COR-L47 (cell line): ENCODE measurements at places on chromosomes 2 and 18.

GRCh38 chr2:179449010-179449409, 184.4 kb upstream of the SESTD1 start:
- no peak for DNase-seq

- DNase-seq: no peak
Measured at GRCh38 chr18:21112140-21112473, 494 bp upstream of the ROCK1 start.

- DNase-seq: no peak
Measured at GRCh38 chr18:5500158-5500939, 43.4 kb downstream of the EPB41L3 start.

GRCh38 chr18:63683152-63683551, 19.6 kb upstream of the SERPINB11 start:
- DNase-seq: no peak

- peak; percentile 7 for DNase-seq
Measured at GRCh38 chr2:201257956-201258665, 2.2 kb upstream of the CASP8 start.

DNA sequence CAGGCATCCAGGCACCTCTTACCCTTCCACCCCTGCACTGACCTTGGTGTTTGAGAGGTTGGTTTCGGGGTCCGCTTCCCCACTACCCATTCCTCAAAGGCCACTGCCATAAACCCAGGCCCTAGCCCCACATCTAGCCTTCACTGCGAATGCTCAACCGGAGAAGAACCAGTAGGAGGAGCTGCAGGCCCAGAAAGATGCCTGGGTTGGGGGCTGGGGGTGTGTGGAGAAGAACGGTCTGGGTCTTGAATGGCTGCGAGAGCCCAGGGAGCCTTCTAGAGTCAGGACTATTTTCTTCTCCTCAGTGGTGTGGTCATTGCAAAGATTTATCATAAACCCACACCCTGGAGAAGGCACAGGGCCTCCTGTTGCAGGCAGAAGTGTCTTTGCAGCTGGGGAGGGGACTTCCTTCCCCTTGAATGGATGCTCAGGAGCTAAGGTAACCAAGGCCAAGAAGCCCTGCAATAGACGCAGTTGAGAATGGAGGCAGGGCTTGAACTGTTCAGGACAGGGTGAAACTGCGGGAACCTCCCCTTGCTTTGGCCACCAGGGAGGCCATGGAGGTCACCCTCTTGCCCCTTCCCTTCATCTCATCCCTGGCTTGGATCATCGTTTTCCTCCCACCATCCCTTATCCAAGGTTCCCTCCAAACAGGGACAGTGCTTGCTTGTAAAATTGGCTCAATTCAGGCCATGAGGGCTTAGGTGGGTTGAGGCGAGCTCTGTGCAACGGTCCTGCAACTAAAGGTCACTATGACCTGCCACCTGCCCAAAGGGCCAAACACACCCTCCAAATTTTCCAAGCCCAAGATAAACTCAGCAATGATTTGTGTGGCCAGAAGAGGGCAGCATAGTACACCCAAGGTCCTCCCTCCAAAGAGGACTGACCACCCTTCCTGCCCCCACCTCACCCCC, 20.9 kb downstream of the THNSL2 start:
- peak; percentile 55 for DNase-seq

DNA sequence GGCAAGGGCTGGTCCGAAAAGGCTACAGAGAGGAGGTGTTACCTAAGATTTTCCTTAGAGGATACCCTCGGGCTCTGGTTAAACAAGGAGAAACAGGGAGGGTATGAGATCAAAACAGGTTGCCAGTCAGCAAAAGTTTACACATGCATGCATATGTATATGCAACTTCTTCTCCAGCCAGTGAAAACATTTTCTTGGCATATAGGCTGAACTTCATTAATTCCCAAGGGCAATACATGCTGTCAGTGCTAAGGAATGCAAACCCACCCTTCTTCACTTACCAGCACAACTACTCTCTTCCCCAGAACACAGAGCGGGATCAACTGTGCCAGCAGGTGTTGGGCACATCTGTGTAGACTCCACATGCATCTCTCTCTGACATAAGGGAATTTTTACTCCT, 176.0 kb downstream of the GFPT1 start:
- no peak for DNase-seq

- DNase-seq: no peak
Measured at GRCh38 chr18:9648431-9649163, 34.2 kb upstream of the PPP4R1 start.

DNA sequence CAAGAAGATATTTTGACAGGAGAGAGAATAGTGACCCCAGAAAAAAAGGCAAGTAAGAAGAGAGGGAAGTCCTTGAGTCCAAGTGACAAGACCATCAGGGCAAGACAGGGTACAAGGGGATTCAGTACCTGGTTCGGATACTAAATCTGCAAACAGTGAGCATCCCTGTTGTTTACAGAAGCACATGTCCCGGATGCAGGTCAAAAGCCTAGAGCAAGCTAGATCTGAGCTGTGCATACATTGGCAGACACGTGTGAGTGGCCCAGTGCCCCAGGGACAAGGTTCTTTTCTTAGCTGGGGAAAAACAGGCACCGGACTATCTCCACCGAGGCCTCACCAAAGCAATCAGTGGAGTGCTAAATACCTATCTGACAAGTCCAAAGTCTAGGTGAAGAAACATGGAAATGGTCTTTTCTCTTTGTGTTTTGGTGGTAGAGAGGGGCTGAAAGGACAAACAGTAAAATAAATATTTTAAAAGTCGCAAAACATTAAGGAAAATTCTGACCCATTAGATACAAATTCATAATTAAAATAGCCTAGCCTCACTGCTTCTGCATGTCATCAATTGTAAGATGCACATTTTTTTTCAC, 165.2 kb downstream of the SUCLG1 start:
- no peak for DNase-seq

GRCh38 chr2:148640767-148641166, 3.8 kb upstream of the EPC2 start:
- DNase-seq: no peak

- no peak for DNase-seq
Measured at GRCh38 chr18:35141567-35142274, 99.1 kb upstream of the ZNF397 start.

DNA sequence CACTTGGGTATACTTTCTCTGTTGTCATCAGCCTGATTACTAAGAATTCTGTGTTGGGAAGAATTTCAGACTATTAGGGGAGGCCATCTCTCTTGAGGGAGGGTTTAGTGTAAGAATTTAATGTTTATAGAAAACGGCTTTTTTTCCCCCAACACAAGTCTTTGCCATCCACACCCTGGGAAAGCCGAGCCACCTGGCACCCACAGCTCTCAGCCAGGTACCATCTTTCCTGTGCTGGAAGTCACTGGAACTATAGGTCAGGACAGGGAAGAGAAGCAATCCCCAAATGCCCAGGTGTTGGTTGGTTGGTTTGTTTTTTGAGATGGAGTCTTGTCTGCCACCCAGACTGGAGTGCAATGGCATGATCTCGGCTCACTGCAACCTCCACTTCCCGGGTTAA, 155.1 kb downstream of the SMAD7 start:
- no peak for DNase-seq

GRCh38 chr18:58691256-58691655, 20.0 kb downstream of the MALT1 start:
- no peak for DNase-seq

DNA sequence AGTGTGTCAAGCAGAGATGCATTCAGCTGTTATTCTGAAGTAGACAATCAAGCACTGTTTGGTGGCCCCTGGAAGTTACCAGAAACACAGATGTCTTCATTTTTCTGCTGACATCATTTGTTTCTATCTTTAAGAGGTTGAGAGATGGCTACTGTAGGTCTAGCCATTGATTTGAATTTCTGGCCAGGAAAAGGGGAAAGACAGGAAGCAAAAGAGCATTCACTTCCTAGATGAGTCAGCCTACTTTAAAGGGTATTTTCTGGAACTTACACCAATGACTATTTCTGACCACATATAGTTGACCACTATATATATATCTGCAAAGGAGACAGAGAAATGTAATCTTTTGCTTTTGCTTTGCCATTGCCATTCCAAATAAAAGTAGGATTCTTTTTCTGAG, 900.1 kb upstream of the SOX11 start:
- no peak for DNase-seq

DNA sequence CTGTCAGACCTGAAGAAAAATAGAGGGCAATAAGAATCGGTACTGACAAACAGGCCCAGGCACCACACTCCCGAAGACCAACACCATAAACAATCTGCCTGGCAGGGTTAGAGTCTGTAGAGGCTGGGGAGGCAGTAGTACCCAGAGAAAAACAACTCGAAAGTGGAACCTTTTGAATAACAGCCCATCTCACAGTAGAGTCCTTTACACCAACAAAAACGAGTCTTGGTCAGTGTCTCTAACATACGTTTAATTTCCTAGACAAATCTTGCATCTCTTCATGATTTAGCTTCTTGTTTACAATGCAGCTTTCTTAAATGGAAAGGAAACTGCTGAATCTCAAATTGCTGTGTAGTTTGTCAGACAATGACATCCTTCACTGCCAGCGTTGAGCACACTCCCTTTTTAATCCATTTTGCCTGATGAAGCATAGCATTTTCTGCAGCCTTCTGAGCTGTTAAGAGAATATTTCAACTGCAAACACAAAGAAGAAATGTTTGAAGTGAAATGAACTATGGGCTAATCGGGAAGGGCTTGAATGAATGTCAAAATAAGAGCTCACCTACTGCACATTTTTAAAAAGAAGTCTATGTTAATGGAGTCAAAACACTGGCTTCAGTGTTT, 73.1 kb upstream of the DSG1 start:
- DNase-seq: no peak
